T-helper 1 cell (primary cell): ENCODE measurements at places on chromosomes 4 and X.

DNA sequence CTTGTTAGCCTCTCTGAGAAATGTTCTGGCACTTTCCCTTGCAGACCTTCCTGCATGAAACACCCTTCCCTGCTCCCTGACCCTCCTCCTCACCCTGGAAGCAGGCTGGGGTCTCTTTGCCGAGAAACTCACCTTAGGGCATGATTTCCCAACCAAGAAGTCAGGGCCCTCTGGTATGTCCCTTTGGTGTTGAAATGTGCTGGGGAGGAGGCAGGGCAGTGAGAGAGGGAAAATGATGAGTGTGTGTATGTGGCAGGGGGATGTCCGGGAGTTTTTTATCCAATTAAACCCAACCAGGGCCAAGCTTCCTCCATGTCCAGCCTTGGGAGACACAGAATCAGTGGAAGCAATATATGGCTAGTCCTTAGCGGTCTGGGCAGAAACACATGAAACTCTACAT is 5.1 kb downstream of the ELF4 start:
- no peak for DNase-seq

GRCh38 chr4:89226665-89227574 is 80.7 kb downstream of the GPRIN3 start:
- DNase-seq, result peak; percentile 74

DNA sequence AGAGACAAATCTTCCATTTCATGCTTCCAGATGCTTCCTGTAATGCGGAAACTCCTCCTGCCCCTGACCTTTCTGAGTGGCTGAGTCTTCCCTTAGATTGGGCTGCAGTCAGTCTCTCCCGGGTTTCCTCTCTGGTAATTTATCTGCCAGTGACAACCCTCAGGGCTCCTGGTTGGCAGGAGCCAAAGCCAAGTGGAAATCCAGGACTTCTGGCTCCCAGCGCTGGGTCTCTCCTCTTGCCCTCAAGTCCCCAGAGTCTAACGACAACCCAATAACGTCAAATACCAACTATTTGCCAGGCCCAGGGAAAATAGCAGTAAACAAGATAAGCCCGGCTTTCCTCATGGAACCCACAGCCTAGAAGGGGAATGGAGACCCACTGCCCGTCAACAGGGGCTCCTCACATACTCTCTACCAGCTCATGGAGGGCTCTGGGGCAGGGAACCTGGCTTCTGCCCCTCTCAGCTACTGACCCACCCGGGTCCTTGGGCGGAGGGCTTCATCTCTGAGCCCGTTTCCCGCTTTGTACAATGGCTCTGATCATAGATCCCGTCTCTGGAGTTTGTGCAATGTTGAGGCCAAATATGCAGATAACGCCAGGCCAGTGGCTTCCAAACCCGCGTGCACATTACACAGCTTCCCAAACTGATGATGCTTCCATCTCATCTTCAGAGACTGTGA is 1.1 kb upstream of the TBC1D14 start:
- no peak for DNase-seq

DNA sequence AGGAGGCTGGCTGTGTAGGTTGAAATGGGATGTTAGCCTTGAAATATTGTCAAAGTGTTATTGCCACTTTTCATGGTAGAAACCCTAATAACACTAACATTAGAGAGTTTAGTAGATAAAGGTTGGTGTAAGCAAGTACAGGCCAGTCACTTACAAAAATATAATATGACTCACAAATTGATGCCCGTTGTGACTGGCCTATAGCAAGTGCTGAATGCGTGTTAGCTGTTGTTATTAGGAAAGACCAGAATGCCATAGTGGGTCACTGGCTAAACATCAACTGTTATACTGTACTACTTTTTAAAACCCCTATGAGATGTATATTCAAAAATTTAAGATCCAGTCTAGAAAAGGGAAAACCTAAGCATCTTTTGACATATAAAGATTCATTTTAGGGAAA is 20.4 kb upstream of the GDPD2 start:
- DNase-seq, result no peak

DNA sequence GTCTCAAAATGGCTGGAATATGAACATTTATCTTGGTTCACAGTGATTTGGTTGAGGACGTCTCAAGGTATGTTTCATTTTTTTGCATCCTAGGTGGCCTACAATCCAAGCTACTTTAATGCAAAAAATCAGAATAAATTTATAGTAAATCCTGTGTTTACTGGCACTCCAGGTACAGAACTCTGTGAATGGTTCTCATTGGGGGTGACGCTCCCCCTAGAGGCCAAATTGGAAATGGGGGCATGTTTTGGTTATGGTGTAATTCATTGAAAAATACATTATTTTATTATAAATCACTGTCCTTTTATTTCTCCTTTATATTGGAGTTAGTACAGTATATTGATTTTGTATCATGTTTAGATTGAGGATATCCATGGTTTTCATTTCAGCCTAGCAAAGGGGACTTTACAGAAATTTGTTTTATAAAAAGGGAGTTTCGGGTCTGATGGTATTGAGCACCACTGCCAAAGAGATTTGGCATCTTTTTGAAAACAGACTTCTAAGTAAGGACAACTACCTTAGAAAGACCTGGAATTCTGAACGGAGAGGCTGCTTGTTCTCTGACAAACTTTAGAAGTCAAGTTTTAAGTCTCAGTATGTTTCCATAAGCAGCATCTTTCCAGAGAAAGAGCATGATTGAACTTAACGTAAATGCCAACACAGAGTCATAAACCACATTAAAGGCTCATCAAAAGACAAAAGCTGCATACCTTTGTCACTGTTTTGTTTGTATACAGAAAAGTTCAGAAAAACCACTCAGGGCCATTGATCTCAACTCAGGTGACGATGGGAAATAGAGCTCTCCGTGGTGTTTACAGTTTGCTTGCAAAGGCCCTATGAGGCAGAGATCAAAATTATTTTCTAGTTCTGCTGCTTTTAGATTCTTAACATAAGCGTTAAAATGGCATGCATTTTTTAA is 19.4 kb downstream of the MTM1 start:
- DNase-seq, result no peak

GRCh38 chr4:58061967-58062366 is 951.8 kb upstream of the IGFBP7 start:
- no peak for DNase-seq

- DNase-seq, result no peak
Observed at GRCh38 chr4:174036111-174036510, 247.4 kb downstream of the FBXO8 start.

- DNase-seq, result no peak
Observed at GRCh38 chr4:110055158-110055768, 142.6 kb downstream of the EGF start.

- no peak for DNase-seq
Observed at GRCh38 chr4:177434667-177435066, 7.6 kb downstream of the AGA start.

GRCh38 chrX:16946971-16947562 is 609 bp downstream of the REPS2 start:
- DNase-seq, result peak; percentile 3

GRCh38 chr4:9994246-9994847 is 26.9 kb downstream of the SLC2A9 start:
- DNase-seq, result no peak

DNA sequence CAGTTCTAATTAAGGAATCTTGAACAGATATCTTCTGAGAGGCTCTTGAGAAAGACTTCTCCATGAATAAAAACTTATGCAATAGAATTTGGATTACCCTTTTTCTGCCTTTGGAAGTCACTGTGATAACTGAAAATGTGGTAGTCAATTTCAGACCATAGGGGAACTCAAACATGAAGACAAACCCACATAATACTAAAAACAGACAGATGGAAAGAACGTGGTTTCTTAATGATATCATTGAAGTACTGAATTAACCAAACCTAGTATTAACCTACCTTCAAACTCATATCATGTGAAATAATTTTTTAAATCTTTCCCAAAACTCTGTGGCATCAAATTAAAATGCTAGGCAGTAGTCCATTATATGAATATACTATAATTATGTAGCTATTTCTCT is 153.5 kb downstream of the CAMK2D start:
- no peak for DNase-seq

DNA sequence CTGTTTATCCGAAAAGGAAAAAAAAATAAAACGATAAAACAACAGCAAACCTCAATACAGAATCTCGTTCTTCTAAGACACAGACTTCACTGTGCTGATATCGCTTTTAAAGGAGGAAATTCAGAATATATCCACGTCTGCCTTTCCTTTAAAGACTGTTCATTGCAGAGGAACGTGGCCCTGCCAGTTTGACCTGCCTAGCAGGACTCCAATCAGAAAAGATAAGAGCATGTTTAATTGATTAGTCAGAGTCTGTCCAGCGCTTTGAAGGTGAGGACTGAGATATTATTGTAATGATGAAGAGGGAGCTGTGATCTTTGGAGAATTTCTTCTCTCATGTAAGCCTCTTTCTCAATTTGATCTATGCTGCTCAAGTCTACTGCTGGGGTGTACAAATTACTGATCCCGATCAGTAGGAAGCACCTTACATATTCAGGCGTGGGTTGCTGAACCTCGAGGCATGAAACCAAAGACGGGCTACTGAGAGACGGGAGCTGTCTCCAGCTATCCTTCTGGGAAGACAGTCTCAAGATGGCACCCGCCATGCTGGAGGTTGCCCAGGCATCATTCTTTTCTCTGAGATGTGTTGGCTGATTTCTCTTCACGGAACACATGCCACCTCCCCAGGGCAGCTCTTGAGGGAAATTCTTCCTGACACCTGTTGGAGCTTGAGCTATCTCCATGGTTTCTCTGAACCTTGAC is 146.1 kb downstream of the SHOX start:
- no peak for DNase-seq

DNA sequence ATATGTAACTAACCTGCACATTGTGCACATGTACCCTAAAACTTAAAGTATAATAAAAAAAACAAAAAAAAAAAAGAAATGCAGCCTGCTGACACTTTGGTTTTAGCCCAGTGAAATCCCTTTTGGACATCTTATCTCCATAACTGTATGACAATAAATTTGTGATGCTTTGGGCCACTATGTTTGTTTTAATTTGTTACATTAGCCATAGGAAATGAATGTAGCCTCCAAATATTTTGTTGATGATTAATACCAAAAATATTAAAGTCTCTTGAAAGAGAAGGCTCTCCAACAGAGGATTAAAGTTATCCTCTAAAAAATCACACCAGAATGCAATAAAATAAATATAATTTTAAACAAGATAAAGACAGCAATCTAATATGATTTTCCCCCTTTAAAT is 852.7 kb upstream of the SLIT2 start:
- DNase-seq, result no peak

GRCh38 chrX:11750694-11751093 is 7.3 kb upstream of the MSL3 start:
- no peak for DNase-seq

DNA sequence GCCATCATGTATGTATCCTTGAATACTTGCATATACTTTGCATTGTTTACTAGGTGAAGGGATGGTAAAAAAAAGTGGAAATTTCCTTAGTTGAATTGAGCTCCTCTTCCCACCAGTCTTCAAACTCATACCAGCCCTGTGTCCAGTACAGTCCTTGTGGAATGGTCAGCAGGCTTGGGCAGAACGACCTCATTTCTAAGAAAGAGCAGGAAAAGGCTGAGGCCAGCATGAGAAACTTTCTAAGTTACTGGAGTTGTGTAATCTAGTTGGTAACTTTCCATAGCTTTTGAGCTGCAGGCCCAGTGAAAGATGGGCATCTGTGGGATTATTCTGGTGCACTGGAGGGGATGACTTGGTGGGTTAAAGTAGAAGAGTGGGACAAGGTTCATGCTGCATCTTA is 87.6 kb downstream of the DCUN1D4 start:
- no peak for DNase-seq

GRCh38 chr4:101242441-101242840 is 104.9 kb downstream of the PPP3CA start:
- DNase-seq, result no peak

DNA sequence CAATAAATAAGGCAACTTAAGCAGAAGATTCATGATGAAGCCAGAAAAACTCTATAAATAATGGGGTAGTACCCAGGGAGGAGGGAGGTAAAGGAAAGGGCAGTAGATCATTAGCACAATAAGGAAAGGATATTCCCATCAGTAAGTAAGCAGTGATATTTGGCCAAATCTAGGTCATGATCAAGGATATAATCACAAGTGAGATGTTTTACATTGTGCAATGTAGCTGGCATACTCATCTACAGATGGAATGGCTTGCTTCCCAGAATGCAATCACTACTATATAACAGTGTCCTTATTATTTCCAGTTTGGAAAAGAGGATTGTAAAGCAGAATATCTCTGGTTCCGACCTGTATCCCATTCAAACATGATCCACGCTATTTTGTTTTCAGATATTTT is 483.4 kb downstream of the RPA4 start:
- DNase-seq, result no peak

DNA sequence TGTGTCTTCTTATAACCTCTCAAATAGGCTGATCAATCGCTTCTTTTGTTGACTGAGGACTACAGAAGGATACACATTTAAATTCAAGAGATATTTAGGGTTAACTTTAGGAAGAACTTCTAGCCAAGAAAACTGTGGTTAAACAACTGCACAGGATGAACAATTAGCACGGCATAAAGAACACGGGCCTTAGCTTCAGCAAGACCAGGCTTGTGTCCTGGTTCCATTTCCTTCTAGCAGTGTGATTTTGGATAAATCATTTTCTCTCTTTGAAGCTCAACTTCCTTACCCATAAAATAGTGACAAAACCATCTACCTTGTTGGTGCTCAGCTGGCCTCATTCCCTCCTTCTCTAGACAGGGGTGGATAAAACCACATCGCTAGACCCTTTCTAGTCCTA is 117.6 kb downstream of the TSPAN5 start:
- DNase-seq, result no peak
